ENCODE measurements at places on chromosomes 11 and 22.

DNA sequence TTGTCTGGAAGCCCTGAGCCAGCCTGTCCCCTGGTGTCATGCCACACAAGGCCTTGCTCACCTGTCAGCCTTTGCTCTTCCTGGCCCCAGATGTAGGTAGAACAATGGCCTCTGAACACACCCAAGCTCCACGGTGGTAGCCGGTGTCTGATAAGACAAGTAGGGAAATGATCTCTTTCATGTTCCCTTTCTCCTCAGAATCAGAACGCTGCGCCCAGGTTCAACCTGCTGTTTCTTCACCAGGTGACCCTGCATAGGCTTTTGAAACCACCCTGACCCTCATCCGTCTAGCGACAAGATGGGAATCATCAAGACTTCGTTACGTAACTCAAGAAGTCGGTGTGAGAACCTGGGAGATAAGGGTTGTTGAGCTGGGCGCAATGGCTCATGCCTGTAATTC lies 28.7 kb upstream of the YWHAH start:
- no peak for DNase-seq

DNA sequence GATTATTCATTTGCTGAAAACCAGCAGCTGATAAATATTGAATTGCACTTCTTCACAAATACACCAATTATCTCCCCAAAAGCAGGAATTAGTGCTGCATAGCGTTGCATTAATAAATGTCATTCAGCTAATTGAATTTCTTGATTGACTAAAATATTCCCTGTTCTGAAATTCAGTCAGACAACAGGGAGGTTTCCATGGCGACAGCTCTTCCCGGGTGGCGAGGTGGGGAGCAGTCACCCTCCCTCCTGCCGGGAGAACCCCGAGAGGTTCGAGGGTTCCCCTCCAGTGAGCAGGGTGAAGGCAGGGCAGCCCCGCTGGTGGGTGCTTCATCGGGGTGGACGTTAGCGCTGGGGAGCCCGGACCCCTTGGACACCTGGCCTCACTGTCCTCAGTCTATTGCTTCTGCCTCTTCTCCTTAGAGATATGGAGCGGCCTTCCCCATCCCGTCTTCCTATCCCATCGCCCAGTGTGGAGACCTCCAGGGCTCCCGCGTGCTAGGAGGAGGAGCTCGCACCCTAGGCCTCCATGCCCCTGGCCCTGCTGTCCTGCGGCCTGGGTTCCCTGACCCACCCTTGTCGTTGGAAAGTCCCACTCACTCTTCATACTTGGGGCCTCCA lies 983.5 kb downstream of the BRD1 start:
- no peak for DNase-seq

DNA sequence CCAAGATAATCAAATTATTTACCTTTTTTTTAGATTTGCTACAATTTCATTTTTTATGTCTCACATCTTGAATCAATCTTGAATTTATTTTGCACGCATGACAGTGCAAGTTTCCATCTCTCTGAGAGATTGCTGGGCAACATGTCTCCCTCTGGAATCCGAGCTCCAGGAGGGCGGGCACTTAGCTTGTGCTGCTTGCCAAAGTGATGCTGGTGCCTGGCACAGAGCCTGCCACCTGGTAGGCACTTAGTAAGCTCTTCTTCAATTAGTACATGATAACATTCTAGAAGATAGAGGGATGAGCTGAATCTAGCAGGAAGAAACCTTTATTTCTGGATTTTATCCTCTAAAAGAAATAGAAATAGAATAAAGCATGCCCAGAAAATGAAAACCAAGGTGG lies 27.5 kb upstream of the OR9I1 start:
- no peak for DNase-seq

GRCh38 chr11:46534711-46535110 lies 59.1 kb downstream of the AMBRA1 start:
- no peak for DNase-seq

DNA sequence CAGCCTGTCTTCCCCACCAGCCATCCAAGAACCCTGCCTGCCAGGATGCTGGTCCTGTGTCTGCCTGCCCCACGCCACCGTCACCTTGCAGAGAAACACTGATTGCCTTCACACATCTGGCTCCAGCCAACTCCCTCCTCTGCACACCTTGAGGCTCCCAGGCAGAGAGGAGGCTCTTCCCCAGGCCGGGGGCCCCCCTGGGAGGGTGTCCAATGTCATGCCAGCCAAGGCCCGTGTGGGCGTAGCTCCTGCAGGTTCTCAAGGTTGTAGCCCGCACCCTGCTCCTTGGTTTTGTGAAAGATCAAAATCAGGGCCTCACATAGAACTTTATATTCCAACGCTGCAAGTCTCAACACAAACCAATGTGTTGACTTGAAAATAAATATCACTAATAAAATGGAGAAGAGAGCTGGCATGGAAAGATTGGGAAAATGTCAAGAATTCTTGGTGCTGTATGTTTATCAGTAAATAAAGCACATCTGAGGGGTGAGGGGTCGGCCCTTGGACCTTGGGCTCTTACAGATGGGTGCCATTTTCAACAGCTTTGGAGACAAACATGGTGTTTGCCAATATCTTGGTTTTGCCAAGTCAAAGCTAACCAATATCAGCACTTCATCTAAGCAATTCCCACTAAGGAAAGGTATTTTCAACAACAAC lies 6.7 kb upstream of the PPARA start:
- DNase-seq: no peak

GRCh38 chr22:36147196-36147791 lies 13.3 kb downstream of the APOL3 start:
- no peak for DNase-seq

- DNase-seq: peak; percentile 32
These were observed 53.7 kb downstream of the GALNT18 start for GRCh38 chr11:11567936-11568650.

GRCh38 chr11:102007567-102008437 lies 39.4 kb upstream of the CFAP300 start:
- DNase-seq: peak; percentile 48

- DNase-seq: no peak
These were observed 3.6 kb downstream of the PPARA start for GRCh38 chr22:46153930-46154329.

DNA sequence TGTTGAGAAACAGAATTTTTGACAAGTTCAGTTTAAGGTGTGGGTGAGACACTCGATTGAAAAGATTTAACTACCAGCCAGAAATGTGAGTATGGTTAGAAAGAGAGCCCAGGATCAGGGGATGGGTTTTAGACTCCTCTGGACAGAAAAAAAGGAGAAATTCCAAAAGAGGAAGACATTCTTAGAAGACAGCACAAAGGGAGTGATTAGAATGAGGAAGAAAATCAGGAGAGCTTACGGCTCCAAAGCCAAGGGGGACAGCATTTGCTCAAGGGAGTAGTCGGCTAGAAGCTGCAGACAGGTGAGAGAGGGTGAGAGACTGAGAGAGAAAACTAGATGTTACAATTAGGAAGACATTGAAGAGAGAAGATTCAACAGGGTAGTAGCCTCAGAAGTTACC lies 166.1 kb downstream of the ADAMTS15 start:
- DNase-seq: no peak

GRCh38 chr22:44145544-44145943 lies 35.2 kb upstream of the PARVG start:
- DNase-seq: no peak

DNA sequence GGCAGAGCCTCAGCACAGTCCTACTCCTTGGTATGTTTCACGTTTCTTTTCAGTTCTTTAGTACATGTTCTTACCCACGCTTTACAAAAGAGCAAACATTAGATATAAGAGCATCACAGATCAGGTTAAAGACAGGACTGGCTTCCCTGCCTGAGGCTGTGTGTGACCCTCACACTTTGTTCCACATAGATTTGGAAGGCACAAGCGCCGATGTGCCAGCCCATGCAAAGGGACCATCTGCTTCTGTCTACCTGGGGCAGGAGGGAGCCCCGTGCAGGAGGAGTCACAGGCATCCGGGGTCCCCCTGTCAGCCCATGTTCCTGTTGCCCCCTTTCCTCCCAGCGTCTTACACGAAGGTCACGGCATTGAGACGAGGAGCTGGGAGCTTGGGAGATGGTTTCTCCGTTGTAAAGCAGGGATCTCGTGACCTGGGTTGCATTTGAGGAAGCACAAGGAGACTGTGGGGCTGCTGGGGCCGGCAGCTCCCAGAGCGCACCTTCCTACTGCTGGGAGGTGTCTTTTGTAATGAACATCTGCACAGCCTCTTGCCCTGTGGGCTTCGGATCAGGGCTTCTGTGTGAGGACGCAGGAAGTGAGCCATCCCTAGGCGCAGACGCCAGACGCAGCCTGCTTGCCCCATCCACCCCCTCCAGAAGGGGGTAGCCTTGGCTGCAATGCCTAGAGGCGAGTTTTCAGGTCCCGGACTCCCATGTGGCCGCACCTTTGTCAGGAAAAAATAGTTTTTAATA lies 72.6 kb downstream of the SCN3B start:
- DNase-seq: no peak

GRCh38 chr11:101288392-101288791 lies 158.8 kb upstream of the PGR start:
- no peak for DNase-seq

- DNase-seq: no peak
These were observed 26.0 kb downstream of the LRRC32 start for GRCh38 chr11:76644591-76644990.

DNA sequence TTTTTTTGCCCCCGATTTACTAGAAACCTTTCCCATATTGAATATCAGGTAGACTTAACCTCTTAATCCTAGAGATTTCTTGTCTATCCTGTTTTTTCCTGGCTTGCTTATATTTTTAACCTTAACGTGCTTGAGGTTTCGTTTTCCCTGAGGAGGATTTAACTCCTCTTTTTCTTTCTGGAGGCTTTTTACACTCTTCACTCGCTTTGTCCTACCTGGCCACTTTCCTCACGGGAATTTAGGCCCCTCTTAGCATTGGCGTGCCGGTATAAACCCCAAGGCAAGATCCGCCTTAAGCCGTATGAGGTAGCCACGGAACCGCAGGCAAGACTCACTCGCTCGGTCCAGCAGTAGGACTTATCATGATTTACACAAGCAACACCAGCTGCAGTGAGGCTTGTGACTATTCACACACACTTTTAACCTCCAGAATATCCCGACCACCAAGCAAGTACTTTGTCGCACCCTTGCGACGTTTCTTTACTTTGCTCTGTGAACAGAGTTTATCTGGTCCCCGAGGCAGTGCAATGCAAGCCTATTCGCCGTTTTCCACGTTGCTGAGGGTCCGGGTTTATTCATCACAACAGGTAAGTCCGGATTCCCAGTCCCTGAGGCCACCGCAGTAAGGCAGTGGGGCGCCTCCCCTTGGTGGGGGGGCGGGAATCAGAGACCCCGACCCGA lies 20.6 kb upstream of the ALDH3B2 start:
- no peak for DNase-seq

DNA sequence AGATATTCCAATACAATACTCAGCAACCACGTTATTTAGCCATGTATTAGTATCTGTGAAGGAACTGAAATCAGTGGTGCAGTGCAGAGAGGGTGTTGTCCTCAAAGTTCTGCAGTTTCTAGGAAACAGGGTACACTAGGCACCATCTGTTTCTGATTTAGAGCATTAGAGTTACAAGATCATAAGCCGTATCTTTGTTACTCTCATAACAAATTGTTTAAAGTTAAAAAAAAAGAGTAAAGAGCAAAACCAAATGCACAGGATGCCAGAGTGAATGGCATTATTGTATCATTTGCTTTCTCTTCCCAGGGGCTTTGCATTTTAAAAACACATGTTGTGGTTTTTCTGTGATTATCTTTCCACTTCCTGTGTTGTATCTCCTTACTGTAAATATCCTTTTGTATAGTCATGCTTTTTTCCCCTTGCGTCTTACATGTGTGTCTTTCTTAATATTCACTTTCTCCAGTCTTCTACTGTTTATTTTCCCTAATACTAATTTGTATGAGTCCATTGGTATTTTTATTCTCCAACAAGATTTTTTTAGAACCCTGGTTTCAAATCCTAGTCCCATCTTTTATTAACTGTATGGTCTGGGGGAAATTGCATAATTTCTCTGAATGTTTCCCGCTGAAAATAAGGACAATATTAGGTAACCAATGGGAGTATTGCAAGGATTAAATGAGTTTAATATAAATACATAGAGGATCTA lies 15.2 kb upstream of the NUP160 start:
- peak; percentile 71 for DNase-seq

GRCh38 chr22:49307870-49308269 lies 519.8 kb downstream of the BRD1 start:
- DNase-seq: no peak

DNA sequence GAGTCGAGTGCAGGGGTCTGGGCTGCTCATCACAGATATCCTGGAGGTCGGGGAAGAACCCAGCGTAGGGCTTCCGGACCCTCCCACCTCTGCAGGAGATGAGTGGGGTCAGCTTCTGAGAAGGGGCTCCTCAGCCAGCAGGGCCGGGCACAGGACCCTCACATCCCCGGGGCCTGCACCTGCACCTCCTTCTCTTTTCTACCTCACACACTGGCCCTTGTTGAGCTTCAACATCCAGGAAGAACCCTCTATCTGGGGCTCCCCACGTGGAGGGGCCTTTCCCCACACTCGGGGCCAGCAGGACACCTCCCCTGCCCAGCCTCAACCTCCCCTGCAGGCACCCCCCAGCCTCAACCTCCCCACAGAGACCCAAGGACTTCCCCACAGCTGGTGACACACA lies 299.4 kb downstream of the CTTN start:
- DNase-seq: no peak

DNA sequence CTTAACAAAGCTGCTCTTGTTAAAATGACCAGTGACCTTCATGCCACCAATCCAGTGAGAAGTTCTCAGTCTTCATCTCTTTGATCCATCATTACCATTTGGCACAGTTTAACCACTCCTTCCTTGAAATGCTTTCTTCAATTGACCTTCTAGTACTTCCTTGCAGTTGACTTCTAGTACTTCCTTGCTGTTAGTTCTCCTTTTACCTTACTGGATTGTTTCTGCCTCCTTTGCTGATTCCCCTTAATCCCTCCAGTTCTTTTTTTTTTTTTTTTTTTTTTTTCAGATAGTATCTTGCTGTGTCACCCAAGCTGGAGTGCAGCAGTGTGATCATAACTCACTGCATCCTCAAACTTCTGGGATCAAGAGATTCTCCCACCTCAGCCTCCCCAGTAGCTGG lies 66.0 kb upstream of the HORMAD2 start:
- no peak for DNase-seq

GRCh38 chr11:77851503-77851902 lies 30.6 kb downstream of the AAMDC start:
- no peak for DNase-seq

- no peak for DNase-seq
These were observed 47.0 kb downstream of the IGLL5 start for GRCh38 chr22:22934543-22935055.

DNA sequence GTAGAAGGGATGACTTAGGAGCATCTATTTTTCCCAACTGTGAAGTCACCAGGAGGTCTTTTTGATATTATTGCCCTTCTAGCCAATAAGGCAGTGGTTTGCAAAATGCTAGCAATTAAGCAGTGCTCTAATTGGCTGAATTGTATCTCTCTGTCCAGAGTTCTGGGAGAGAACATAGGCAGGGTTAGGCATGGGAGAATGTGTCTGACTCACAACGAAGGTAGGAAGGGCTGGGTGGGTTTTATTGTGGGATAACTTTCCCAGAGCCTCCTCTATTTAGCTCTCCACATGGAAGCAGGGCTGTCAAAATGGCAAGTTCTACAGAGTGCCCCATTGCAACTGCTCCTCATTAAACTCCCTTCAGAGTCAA lies 415.9 kb upstream of the CADM1 start:
- DNase-seq: peak; percentile 69
